ENCODE measurements at places on chromosomes 6 and 20.
A peak's percentile ranks its signal among the peaks of the same experiment; 100 is the strongest.

DNA sequence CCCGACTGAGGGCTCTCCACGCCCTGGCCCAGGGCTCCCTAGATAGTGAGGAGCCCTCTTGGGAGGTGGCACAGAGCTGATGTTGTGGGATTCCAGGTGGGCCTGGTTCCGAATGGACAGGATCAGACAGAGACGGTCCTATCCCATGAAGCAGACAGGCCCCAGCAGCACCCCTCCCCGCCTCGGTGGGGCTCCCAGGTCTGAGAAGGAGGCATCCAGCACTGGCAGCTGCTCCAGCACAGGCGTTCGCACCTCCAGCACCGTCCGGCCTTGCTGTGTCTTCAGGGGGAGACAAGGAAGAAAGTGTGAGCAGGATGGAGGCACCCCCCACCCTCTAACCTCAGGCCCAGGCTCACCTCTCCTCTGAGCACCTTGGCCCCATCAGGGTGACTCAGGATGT is 28.7 kb downstream of the COL11A2 start:
- no peak for DNase-seq

DNA sequence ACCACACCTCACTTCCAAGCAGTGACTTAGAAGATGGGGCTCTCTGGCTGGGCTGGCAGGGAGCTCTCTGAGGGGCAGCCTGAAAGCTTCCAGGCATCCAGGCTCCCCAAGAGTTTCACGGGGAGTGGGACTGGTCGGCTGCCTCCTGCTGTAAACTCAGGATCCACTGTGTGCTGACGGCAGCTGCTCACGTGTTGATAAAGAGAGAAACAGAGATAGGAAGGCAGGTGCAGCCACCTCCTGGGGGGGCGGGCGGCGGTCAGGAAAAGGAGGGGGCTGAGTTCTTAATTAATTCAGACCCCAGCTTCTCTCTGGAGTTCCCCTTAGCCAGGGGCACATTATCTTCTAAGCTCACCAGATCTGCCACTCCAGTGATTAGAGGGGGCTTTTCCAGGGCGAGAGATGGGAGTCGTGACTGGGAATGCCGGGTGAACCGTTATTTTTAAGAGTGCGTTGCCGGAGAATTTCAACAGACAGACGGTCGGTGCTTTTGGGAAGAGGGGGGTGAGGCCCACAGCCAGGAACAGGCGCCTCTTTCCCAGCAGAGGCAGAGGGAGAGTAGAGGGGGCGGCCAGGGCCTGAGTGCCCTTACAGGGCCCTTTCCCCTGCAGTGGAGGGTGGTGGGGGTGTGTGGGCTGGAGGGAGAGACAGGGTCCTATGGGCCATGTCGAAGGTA is 70.9 kb downstream of the CD40 start:
- DNase-seq: no peak

DNA sequence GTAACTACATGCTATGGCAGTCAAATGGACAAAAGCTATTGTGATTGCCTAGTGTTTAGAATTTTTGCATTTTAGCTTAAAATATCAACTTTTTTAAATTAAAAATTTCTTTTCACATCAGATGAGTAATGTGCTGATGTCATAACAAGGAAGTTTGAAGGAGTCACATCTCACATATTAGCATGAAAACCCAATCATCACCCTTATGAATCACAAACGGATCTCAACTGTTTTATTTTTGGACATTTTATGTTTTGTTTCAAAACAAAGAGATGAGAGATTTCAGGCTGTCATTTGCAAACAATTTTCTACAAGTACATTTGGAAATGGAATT is 53.6 kb upstream of the TRERF1 start:
- no peak for DNase-seq

DNA sequence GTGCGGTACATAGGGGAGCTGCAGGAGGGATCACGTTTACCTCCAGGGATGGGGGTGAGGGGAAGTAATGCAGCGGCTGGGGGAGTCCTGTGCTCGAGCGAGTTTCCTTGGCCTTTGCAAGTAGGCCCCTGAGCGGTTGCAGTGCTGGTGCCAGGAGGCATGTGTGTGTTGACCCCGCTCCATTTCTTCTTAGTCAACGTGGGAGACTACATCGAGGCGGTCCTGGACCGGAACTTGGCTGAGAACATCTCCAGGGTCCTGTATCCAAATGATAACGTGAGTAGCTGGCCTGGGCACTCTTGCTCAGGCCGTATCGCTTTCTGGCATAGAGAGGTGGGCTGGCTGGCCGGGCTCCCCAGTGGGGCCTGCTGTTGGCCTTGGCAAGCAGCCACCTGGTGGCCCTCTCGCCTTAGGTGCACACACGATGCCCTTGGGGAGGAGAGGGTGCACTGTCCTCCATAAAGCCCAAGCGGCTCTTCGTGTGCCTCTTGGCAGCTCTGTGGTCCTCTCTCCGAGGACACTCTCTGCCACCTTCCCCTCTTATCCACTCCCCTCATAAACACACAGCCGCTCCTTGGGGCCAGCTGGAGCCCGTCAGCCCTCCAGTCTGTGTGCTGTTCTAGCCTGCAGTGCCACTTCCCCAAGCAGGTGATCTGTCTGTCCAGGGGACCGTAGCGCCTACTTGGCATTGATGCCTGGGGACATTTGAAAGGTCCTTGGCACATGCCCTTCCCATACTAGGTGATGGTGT is 29.3 kb downstream of the PYGB start:
- peak; percentile 8 for DNase-seq

DNA sequence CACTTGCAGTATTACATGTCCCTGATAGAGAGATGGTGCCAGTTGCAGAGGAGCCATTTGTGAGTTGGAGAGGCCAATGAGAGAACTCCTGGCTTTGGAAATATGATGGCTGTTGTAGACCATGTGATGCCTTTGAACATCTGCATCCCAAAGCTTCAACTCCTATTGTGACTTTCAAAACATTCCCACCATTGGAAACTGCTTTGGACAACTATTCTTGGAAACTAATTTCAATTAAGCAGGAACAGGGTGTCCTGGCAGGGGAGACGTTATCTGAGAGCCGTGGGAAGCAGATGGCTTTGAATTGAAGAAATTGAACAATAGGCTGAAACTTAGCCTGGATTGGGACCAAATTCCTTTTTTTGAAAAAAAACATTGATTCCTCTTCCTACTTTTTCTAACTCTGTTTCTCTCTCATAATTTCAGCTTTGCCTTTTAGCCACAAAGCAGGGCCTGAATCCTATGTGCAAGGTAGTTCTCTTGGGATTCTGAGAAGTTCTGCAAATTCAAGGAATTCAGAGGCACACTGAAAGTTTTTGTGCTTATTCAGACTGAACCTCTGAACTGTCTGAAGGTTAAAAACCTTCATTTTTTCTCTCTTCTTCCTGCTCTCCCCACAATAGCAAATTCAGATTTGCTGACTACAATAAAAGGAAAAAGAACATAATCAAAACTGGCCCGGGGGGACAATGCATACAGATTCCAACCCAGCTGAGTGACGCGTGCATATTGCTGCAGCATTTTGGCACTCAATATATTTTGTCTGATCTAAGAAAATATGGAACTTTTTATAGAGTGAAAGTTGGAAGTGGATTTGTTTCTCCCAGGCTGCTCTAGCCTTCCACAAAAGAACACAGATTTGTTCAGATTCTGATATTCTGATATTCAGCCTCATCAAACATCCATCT is 720.4 kb upstream of the CHD6 start:
- DNase-seq: no peak

DNA sequence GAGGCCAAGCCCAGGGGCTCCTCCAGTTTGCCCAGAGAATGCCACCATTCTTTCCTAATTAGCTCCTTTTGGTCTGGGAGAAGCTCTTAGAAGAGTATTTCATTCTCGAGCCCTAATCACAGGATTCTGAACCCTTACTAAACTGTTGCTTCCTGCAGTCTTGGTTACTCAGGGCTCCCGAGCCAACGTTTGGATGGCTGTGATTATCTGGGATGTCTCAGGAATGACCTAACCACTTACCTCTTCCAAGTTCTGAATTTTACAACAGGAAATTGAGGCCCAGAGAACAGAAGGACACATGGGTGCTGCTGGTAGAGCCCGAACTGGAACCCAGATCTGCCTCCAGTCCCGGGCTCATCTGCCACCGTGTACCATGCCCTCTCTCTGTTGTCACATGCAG is 22.2 kb upstream of the PNPLA1 start:
- DNase-seq: no peak

All from activated T-cell treated with anti-CD3 and anti-CD28 coated beads, Interleukin-2, amount 50 U/mL, for 1 hour (primary cell).